H9 (cell line): ENCODE measurements at places on chromosomes 1 and 21. TPM values are rescaled to one million over a fixed set of nuclear protein-coding genes. Genes with fewer than 3 reads are reported as not detected.

Gene TMEM52
- 9.6 and 11.3 TPM in 2 replicates for total RNA-seq

Gene CLIC6
- 0.90 and 1.3 TPM in 2 replicates for total RNA-seq

Gene SLC6A17
- total RNA-seq, result 0.17 and 0.46 TPM in 2 replicates

Gene ALG14
- 2.5 and 2.7 TPM in 2 replicates for total RNA-seq

DNA sequence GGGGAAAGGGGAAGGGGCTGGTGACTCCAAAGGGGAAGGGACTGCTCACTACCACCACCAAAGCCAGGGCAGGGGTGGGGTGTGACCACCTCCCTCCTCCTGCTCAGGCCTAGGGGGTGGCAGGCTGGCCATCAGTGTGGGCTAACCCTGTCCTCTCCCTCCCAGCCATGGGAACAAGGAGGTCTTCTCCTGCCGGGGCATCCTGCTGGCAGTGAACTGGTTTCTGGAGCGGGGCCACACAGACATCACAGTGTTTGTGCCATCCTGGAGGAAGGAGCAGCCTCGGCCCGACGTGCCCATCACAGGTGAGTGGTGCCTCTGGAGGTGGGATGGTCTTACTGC lies 5.7 kb downstream of the ZC3H12A start:
- no peak for DNase-seq
- peaks cover 9% of the 10 kb centered on the region; the same call in 1 of the 2 replicates for H3K4me1 ChIP-seq
- no peak overlapping the region for H3K27ac ChIP-seq
- peaks cover 17% of the 10 kb centered on the region; the same call in 2 of the 3 replicates for H3K36me3 ChIP-seq
